ENCODE measurements at places on chromosomes 2 and 18.

DNA sequence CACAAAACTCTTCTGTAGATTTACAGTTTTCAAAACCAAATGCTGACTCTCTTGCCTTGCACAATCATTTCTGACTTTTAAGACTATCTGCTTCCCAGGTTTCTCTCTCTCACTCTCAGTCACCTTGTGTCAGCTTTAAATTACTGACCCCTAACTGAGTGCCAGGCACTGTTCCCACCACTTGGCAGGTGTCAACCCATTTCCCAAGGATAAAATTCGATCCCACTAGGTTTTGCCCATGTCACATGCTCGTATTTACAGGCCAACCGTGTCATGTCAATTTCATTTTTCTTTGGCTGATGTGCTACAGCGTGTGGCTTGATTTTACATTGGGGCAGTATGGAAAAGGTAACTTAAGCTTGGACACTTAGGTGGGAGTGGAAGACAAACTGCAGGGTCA is 26.1 kb upstream of the LMAN1 start:
- H3K27ac ChIP-seq, result no peak overlapping the region
- H3K4me1 ChIP-seq, result no peaks in the 10 kb centered on the region
- H3K4me3 ChIP-seq, result no peak overlapping the region
- H3K36me3 ChIP-seq, result no peaks in the 10 kb centered on the region
- H3K27me3 ChIP-seq, result peaks cover 5% of the 10 kb centered on the region

DNA sequence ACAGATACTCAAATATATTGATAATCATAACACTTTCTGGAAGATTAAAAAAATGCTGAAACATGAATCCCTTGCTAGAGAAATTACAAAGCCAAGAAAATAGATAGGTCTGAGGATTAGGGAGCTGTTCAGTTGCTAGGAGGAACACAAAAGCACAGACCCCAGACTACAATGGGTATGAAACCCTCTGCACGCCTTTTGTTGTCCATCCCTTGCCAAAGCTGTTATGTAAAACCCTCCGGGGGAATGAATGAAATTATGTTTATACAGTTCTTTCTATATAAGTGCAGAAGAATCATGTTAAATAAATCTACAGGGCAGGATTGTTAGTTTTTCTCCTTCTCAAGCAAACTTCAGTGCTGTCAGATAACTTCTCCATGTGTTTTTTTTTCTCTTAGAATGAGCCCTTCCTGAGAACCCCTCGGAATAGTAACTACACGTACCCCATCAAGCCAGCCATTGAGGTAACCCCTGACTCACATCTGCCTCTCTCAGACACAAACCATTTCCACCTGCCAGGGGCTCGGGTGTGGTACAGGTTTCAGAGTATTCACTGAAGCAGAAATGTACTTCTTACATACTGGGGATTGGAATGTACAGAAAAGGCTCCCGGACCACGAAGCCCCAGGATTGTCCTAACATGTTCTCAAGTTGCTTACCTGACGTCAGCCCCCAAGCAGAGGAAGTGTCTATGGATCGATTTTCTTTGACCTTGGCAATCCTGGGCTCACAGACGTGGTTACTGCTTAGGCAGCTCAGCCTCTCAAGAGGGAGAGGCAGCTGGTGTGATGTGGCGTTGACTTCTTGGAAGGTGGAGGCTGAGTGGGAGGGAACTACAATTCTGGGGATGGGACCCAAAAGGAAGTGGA is 118.0 kb downstream of the PLB1 start:
- no peak overlapping the region for H3K27ac ChIP-seq
- H3K4me1 ChIP-seq, result peaks cover 42% of the 10 kb centered on the region
- no peak overlapping the region for H3K4me3 ChIP-seq
- peak; percentile 61 for DNase-seq
- H3K27me3 ChIP-seq, result no peaks in the 10 kb centered on the region

GRCh38 chr2:176234156-176234555 is 35.1 kb upstream of the MTX2 start:
- H3K27ac ChIP-seq, result no peak overlapping the region
- H3K4me3 ChIP-seq, result no peak overlapping the region
- H3K4me1 ChIP-seq, result no peaks in the 10 kb centered on the region

GRCh38 chr2:120566331-120567035 is 169.2 kb upstream of the GLI2 start:
- H3K27ac ChIP-seq, result no peak overlapping the region
- no peak for DNase-seq
- no peak overlapping the region for H3K4me3 ChIP-seq

DNA sequence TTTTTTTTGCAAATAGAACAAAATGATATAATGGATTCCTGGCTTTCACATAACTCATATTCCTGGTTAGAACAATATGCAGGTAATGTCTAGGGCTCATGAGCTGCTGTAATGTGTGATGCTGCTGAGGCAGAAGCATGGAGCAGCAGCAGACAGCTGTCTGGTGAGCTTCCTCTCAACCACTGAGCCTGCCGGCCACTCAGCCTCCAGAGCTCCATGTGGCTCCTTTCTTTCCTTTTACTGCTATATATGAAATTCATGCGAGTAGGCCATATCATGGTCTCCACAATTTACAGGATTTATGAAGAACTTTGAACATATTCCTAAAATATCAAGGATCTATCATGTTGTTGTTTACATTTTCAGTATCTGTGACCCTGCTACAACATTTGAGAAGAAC is 120.9 kb downstream of the MEP1B start:
- H3K4me1 ChIP-seq, result no peaks in the 10 kb centered on the region
- peaks cover 7% of the 10 kb centered on the region for H3K27me3 ChIP-seq
- DNase-seq, result no peak

GRCh38 chr2:166088634-166089033 is 39.2 kb downstream of the SCN1A start:
- H3K27ac ChIP-seq, result no peak overlapping the region
- no peaks in the 10 kb centered on the region for H3K36me3 ChIP-seq
- H3K27me3 ChIP-seq, result peaks cover 8% of the 10 kb centered on the region
- no peak overlapping the region for H3K4me3 ChIP-seq
- no peaks in the 10 kb centered on the region for H3K4me1 ChIP-seq

- H3K4me1 ChIP-seq, result no peaks in the 10 kb centered on the region
- no peaks in the 10 kb centered on the region for H3K36me3 ChIP-seq
- H3K27me3 ChIP-seq, result no peaks in the 10 kb centered on the region
- no peak overlapping the region for H3K27ac ChIP-seq
- DNase-seq, result no peak
- H3K4me3 ChIP-seq, result no peak overlapping the region
Observed at GRCh38 chr2:164882276-164882675, 40.7 kb upstream of the COBLL1 start.

GRCh38 chr2:240358080-240358479 is 77.4 kb upstream of the GPC1 start:
- no peak overlapping the region for H3K4me3 ChIP-seq
- peaks cover 3% of the 10 kb centered on the region for H3K27me3 ChIP-seq
- H3K4me1 ChIP-seq, result no peaks in the 10 kb centered on the region
- no peak for DNase-seq

DNA sequence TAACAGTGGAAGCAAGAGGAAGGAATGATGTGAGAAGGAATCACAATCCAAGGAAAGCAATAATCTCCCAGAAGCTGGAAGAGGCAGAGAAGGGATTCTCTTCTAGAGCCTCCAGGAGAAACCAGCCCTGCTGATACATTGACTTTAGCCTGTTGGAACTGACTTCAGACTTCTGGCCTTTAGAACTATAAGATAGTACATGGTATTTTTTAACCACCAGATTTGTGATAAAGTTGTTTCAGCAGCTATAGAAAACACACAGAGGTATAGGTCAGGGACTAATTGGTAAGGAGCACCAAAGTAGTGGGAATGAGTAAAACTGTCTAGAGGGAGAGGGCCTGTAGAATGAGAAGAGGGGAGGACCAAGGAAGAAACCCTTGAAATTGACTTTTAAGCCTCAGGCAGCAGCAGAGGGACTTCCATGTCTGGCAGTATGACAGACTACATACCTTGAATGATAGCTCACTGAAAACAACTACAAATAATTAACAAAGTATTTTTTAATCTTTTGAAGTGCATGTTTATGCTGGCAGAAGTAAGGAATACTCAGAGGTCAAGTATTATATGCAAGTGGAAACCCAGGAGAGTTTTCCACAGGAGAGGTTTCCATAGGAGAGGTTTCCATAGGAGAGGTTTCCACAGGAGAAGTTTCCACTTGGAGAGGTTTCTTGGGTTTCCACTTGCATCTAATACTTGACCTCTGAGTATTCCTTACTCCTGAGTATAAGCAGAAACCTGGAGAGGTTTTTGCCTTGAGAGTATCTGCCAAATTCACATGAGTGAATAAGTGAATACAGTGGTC is 33.8 kb upstream of the TMEM17 start:
- no peak overlapping the region for H3K4me3 ChIP-seq
- DNase-seq, result no peak
- H3K27me3 ChIP-seq, result peaks cover 14% of the 10 kb centered on the region
- H3K36me3 ChIP-seq, result no peaks in the 10 kb centered on the region

DNA sequence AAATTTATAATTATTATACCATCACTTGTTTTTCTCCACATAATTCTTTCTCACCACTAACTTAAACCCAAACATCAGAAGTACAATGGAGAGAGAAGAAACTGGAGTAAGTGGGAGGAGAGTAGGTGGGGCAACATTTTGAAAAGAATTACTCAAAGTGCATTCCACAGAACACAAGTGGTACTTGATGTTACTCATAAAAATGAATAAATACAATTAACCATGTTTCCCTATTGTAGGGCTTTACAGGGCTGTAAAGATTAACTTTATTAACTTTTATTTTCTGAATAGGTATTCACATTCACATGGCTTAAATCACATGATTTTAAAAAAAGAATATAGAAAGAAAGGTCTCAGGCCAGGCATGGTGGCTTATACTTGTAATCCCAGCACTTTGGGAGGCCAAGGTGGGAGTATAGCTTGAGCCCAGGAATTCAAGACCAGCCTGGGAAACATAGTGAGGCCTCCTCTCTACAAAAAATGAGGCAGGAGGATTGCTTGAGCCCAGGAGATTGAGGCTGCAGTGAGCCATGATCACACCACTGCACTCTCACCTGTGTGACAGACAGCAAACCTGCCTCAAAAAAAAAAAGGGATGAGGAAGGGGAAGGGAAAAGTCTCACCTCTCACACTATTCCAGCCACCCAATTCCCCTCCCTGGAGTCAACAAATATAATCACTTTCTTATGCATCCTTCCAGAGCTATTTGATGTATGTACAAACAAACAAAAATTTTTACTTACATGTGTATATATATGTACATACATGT is 47.1 kb downstream of the KCNG3 start:
- H3K4me3 ChIP-seq, result no peak overlapping the region
- H3K4me1 ChIP-seq, result no peaks in the 10 kb centered on the region
- no peak for DNase-seq
- H3K36me3 ChIP-seq, result no peaks in the 10 kb centered on the region
- no peaks in the 10 kb centered on the region for H3K27me3 ChIP-seq

GRCh38 chr2:63057249-63058143 is 6.9 kb downstream of the OTX1 start:
- DNase-seq, result no peak
- H3K27ac ChIP-seq, result no peak overlapping the region
- no peaks in the 10 kb centered on the region for H3K36me3 ChIP-seq
- H3K4me3 ChIP-seq, result peak overlapping the region; percentile 59

DNA sequence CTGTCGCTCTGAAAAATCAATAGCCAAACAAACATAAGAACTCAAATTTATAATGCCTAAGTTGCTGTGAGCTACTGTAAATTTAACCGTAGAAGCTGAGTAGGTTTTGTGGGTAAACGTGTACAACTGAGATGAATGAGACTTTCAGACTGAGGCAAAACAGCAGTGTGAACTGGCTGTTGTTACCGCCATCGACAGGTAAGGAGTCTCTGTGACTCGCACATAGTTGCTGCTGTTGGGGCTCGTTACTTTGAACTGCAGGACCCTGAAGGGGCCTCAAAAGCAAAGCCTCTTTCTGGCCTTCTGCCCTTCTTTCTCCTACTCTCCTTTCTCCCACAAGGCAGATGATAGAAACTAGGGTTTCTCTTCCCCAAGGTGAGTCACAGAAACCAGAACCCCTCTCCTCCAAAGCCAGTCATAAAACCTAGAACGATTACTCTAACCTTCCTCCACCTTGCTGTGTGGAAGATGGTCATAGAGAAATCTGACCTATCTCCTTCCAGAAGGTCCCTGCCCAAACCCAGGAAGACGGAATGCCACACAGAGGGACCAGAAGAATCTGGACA is 101.2 kb downstream of the DLGAP1 start:
- H3K27ac ChIP-seq, result no peak overlapping the region
- DNase-seq, result no peak
- no peak overlapping the region for H3K4me3 ChIP-seq
- H3K36me3 ChIP-seq, result no peaks in the 10 kb centered on the region

- H3K27ac ChIP-seq, result no peak overlapping the region
- no peaks in the 10 kb centered on the region for H3K4me1 ChIP-seq
- no peak overlapping the region for H3K4me3 ChIP-seq
Observed at GRCh38 chr2:14601156-14601770, 31.3 kb upstream of the LRATD1 start.

- H3K4me1 ChIP-seq, result no peaks in the 10 kb centered on the region
- H3K27me3 ChIP-seq, result peaks cover 7% of the 10 kb centered on the region
- no peak overlapping the region for H3K4me3 ChIP-seq
Observed at GRCh38 chr2:138713504-138713903, 66.7 kb downstream of the NXPH2 start.

- H3K4me1 ChIP-seq, result no peaks in the 10 kb centered on the region
- no peak overlapping the region for H3K27ac ChIP-seq
- no peak overlapping the region for H3K4me3 ChIP-seq
Observed at GRCh38 chr18:5066380-5066977, 130.6 kb downstream of the AKAIN1 start.

- no peaks in the 10 kb centered on the region for H3K27me3 ChIP-seq
- H3K27ac ChIP-seq, result no peak overlapping the region
- no peak for DNase-seq
Observed at GRCh38 chr18:27717250-27717649, 459.7 kb downstream of the CDH2 start.

GRCh38 chr2:74532222-74532621 is 2.5 kb downstream of the HTRA2 start:
- DNase-seq, result no peak
- peak overlapping the region; percentile 100 for H3K4me3 ChIP-seq
- peaks cover 59% of the 10 kb centered on the region for H3K36me3 ChIP-seq
- no peaks in the 10 kb centered on the region for H3K27me3 ChIP-seq

- no peak for DNase-seq
- H3K27me3 ChIP-seq, result no peaks in the 10 kb centered on the region
- H3K36me3 ChIP-seq, result peaks cover 35% of the 10 kb centered on the region
- H3K4me3 ChIP-seq, result no peak overlapping the region
- H3K27ac ChIP-seq, result peak overlapping the region; percentile 59
Observed at GRCh38 chr2:161990741-161991140, 83.3 kb downstream of the DPP4 start.

GRCh38 chr2:26668856-26669750 is 23.4 kb upstream of the KCNK3 start:
- H3K36me3 ChIP-seq, result no peaks in the 10 kb centered on the region
- no peak overlapping the region for H3K27ac ChIP-seq
- peaks cover 66% of the 10 kb centered on the region for H3K27me3 ChIP-seq

- peaks cover 82% of the 10 kb centered on the region for H3K36me3 ChIP-seq
- H3K27ac ChIP-seq, result no peak overlapping the region
- no peak overlapping the region for H3K4me3 ChIP-seq
- DNase-seq, result no peak
- peaks cover 2% of the 10 kb centered on the region for H3K4me1 ChIP-seq
Observed at GRCh38 chr2:24026233-24026632, 16.3 kb downstream of the MFSD2B start.

DNA sequence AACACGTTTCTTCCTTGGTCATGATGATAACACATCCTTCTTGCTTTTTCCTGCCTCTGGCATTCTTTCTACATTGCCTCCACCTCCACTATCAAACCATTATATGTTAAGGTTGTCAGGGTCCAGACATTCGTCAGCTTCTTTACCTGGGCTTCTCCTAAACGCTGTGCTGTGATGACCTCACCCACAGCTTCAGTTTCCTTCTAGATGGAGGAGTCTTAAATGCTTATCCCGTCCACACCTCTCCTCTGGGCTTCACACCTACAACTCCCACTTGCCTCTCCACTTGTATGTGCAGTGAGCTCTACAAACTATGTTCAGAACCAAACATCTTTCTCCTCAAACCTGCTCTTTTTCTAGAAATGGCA is 666 bp upstream of the STAT1 start:
- H3K27ac ChIP-seq, result no peak overlapping the region
- no peak for DNase-seq
- peaks cover 12% of the 10 kb centered on the region for H3K36me3 ChIP-seq
- H3K4me1 ChIP-seq, result peaks cover 39% of the 10 kb centered on the region

All from activated T-cell treated with anti-CD3 and anti-CD28 coated beads, Interleukin-2, amount 50 U/mL, for 24 hours (primary cell).